Activated CD8-positive, alpha-beta T cell treated with anti-CD3 and anti-CD28 coated beads, Interleukin-2, amount 10 ng/mL, durations not matched to agents 7 days and 5 days (primary cell): ENCODE measurements at places on chromosomes 6 and 20.

DNA sequence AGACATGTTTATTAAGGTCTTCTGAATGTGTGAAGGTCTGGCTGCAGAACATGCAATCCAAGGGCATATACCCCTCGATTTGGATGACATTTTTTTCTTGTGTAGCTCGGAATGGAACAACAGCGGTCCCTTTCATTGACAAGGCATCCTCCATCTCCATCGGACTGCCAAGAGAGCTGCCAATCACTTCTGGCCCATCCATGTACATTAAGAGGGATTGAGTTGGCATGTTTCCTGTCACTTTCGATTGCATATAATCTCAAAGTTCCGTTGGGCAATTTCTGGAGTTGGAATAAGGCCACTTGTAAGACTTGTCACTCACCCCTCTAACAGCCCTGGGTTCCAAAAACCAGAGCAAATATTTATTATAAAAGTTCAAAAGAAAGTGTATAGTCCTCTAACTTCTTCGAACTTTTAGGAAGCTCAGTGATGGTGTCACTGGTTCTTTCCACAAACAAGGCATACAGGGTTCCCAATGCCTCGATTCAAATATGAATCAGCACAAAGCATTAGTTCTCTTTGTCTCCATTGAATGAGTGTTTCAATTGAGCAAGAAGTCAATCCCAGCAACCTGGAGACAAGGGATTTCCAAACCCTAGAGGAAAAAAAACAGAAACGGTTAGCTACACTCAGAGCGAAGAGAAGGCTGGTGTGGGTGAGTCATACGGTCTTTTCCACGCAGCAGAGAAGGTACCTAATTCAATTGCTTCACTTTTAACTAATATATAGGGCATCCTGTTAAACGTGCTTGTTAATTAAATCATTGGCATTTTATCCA, 10.9 kb downstream of the ZNF217 start:
- H3K4me1 ChIP-seq, result peaks cover 82% of the 10 kb centered on the region
- peak overlapping the region; percentile 80 for H3K4me3 ChIP-seq
- no peak for DNase-seq
- no peaks in the 10 kb centered on the region for H3K27me3 ChIP-seq

- no peak overlapping the region for H3K4me3 ChIP-seq
- no peak overlapping the region for H3K27ac ChIP-seq
- no peaks in the 10 kb centered on the region for H3K36me3 ChIP-seq
Observed at GRCh38 chr6:113221850-113222249, 635.3 kb upstream of the MARCKS start.

- no peak overlapping the region for H3K4me3 ChIP-seq
- peaks cover 3% of the 10 kb centered on the region for H3K27me3 ChIP-seq
- no peaks in the 10 kb centered on the region for H3K4me1 ChIP-seq
- no peaks in the 10 kb centered on the region for H3K36me3 ChIP-seq
- no peak for DNase-seq
Observed at GRCh38 chr6:148629181-148629580, 117.6 kb upstream of the UST start.

GRCh38 chr20:2295286-2295685, 515 bp upstream of the TGM3 start:
- no peak overlapping the region for H3K27ac ChIP-seq
- H3K36me3 ChIP-seq, result no peaks in the 10 kb centered on the region
- peaks cover 3% of the 10 kb centered on the region for H3K27me3 ChIP-seq
- H3K4me3 ChIP-seq, result no peak overlapping the region
- no peak for DNase-seq
- H3K4me1 ChIP-seq, result no peaks in the 10 kb centered on the region

GRCh38 chr6:7631466-7631865, 41.5 kb downstream of the SNRNP48 start:
- no peaks in the 10 kb centered on the region for H3K36me3 ChIP-seq
- no peak overlapping the region for H3K27ac ChIP-seq
- peaks cover 2% of the 10 kb centered on the region for H3K27me3 ChIP-seq
- no peak for DNase-seq
- no peak overlapping the region for H3K4me3 ChIP-seq

- no peak for DNase-seq
- no peaks in the 10 kb centered on the region for H3K36me3 ChIP-seq
- no peaks in the 10 kb centered on the region for H3K27me3 ChIP-seq
- no peaks in the 10 kb centered on the region for H3K4me1 ChIP-seq
- H3K27ac ChIP-seq, result no peak overlapping the region
Observed at GRCh38 chr6:34729631-34730470, 27.5 kb upstream of the SNRPC start.

- no peaks in the 10 kb centered on the region for H3K4me1 ChIP-seq
- DNase-seq, result no peak
- no peaks in the 10 kb centered on the region for H3K36me3 ChIP-seq
- H3K4me3 ChIP-seq, result no peak overlapping the region
Observed at GRCh38 chr20:60641879-60642447, 610.1 kb upstream of the CDH4 start.

DNA sequence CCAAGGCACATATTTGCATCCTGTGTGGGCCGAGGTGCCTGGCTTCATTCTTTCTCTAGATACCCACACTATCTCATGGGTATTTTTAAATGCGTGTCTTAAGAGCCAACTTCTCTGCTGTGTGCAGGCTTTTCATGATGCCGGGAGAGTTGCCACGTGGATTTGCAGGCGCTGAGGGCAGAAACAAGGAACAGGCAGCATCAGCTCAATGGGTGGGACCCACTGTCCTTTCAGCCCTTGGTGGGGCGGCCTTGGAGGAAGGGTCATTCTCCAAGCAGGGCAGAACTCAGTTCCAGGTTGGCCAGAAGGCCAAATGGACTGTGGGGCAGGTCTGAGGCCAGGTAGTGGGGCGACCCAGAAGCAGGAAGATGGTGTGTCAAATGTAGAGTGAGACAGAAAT, 84.7 kb downstream of the PHACTR3 start:
- no peak for DNase-seq
- H3K27ac ChIP-seq, result no peak overlapping the region
- no peaks in the 10 kb centered on the region for H3K27me3 ChIP-seq
- H3K36me3 ChIP-seq, result no peaks in the 10 kb centered on the region
- no peak overlapping the region for H3K4me3 ChIP-seq

DNA sequence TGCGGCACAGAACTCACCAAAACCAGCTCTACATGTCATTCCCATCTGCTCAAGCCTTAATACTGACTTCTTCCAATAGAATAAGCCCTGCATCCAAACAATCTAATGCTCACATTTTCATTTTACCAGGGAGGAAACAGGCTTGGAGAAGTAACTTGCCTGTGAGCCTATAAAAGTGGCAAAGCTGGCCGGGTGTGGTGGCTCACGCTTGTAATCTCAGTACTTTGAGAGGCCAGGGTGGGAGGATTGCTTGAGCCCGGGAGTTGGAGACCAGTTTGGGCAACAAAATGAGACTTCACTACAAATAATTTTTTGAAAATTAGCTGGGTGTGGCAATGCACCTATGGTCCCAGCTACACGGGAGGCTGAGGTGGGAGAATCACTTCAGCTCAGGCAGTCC, 133.7 kb downstream of the LY86 start:
- H3K36me3 ChIP-seq, result no peaks in the 10 kb centered on the region
- H3K27ac ChIP-seq, result no peak overlapping the region
- H3K4me1 ChIP-seq, result peaks cover 22% of the 10 kb centered on the region
- DNase-seq, result no peak

DNA sequence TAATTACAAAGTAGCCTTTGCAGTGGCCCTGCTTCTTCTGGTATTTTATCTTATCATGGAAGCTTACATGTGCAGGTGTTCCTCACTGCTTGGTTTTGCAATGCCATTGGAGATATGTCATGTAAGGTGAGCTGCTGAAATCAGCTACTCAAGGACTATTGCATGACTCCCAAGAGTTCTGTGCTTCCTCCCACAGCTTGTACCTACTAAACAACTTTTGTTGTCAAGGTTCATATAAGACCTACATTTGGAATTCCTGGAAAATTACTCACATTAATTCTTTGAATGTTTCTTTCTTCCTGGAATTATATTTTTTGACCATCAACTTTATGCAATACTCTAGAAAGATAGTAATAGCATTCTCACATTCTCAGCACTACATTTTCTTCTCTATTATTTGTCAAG, 427.5 kb upstream of the HSF2 start:
- DNase-seq, result no peak
- H3K36me3 ChIP-seq, result no peaks in the 10 kb centered on the region
- no peaks in the 10 kb centered on the region for H3K27me3 ChIP-seq
- H3K4me1 ChIP-seq, result peaks cover 14% of the 10 kb centered on the region
- no peak overlapping the region for H3K27ac ChIP-seq
- H3K4me3 ChIP-seq, result no peak overlapping the region

DNA sequence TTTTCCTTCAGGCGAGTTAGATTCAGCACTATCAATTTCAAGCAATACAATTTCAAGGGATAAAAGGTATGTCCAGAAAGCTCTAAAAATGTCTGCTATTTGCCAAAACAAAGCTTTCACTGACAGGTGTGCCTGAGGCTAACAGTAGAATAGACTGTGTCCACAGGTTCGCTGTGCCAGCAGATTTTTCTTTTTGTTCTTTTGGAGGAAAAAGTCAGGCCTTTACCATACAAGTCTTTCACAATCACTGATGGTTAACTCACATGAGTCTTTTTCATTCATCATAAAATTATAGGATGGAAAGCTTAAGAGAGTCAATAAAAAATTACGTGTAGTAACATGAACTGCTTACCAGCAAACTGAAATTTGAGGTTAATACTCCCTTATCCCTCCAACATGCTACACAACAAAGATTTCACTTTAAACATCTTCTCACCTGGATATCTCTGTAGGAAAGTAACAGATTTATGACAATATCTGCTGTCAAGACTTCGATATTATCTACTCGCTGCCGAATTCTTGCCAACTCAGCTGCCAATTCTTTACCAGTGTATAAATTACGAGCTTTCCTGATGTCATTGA, 95.4 kb downstream of the MAP3K5 start:
- no peaks in the 10 kb centered on the region for H3K27me3 ChIP-seq
- no peak for DNase-seq
- no peak overlapping the region for H3K27ac ChIP-seq
- H3K36me3 ChIP-seq, result peaks cover 15% of the 10 kb centered on the region
- H3K4me3 ChIP-seq, result no peak overlapping the region

DNA sequence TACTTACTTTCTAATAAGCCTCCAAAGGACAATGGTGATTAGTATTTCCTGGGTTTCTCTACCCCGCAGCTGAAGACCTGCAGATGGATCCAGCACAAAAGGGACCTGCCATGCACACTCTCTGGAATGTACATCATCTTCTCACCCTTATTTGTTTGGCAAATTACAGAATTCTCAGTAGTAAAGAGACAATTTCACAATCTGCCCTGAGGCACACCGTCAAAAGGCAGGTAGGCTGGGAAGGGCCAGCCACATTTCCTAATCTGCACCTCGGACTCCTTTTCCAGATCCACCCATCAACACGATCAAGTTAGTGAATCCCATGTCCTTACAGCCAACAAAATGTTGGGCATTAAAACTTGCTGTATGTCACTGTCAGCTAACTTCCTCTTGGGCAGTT, 4.9 kb downstream of the OVOL2 start:
- H3K4me1 ChIP-seq, result peaks cover 10% of the 10 kb centered on the region
- H3K36me3 ChIP-seq, result no peaks in the 10 kb centered on the region
- peaks cover 52% of the 10 kb centered on the region for H3K27me3 ChIP-seq
- DNase-seq, result no peak
- H3K4me3 ChIP-seq, result no peak overlapping the region
- no peak overlapping the region for H3K27ac ChIP-seq

- H3K4me1 ChIP-seq, result peaks cover 16% of the 10 kb centered on the region
- peaks cover 18% of the 10 kb centered on the region for H3K36me3 ChIP-seq
- peak overlapping the region; percentile 71 for H3K27ac ChIP-seq
- DNase-seq, result no peak
- no peaks in the 10 kb centered on the region for H3K27me3 ChIP-seq
- no peak overlapping the region for H3K4me3 ChIP-seq
Observed at GRCh38 chr6:26389349-26389894, 6.5 kb downstream of the BTN2A2 start.

DNA sequence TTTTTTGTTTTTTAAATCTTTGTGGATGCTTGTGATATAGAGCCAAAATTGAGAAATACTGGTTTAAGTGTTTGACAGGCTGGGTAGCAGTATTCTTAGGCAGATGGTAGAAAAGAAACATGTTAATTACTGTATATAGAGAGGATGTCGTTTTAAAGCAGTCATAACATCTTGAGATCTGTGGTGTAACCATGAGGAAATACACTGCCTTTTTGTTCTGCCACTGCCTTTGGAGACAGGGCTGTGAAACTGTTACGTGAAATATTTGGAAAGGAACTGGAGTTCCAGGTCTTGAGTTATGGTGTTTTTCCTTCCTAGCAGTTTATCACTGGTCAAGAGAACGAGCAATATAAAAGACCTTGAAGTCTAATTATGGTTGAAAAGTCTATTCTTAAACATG, 19.5 kb downstream of the STXBP5 start:
- DNase-seq, result no peak
- no peak overlapping the region for H3K4me3 ChIP-seq
- no peaks in the 10 kb centered on the region for H3K27me3 ChIP-seq
- H3K36me3 ChIP-seq, result peaks cover 35% of the 10 kb centered on the region
- H3K4me1 ChIP-seq, result peaks cover 7% of the 10 kb centered on the region

- no peaks in the 10 kb centered on the region for H3K36me3 ChIP-seq
- no peak for DNase-seq
- H3K27me3 ChIP-seq, result no peaks in the 10 kb centered on the region
- no peak overlapping the region for H3K4me3 ChIP-seq
Observed at GRCh38 chr6:73375216-73375615, 5.5 kb upstream of the OOEP start.

- no peak for DNase-seq
- no peak overlapping the region for H3K27ac ChIP-seq
- H3K27me3 ChIP-seq, result no peaks in the 10 kb centered on the region
- peaks cover 35% of the 10 kb centered on the region for H3K4me1 ChIP-seq
Observed at GRCh38 chr6:16723826-16724225, 37.4 kb downstream of the ATXN1 start.

- H3K27me3 ChIP-seq, result no peaks in the 10 kb centered on the region
- no peak for DNase-seq
- no peaks in the 10 kb centered on the region for H3K36me3 ChIP-seq
- no peak overlapping the region for H3K4me3 ChIP-seq
- no peaks in the 10 kb centered on the region for H3K4me1 ChIP-seq
Observed at GRCh38 chr6:165695722-165696515, 32.9 kb upstream of the PDE10A start.

- DNase-seq, result no peak
- peaks cover 39% of the 10 kb centered on the region for H3K27me3 ChIP-seq
- no peak overlapping the region for H3K4me3 ChIP-seq
- H3K27ac ChIP-seq, result no peak overlapping the region
- H3K36me3 ChIP-seq, result no peaks in the 10 kb centered on the region
Observed at GRCh38 chr6:41487860-41488432, 58.2 kb upstream of the FOXP4 start.

- H3K27me3 ChIP-seq, result peaks cover 8% of the 10 kb centered on the region
- no peak for DNase-seq
- no peak overlapping the region for H3K4me3 ChIP-seq
Observed at GRCh38 chr20:63490416-63490815, 8.5 kb downstream of the EEF1A2 start.

GRCh38 chr6:164168595-164168994, 754.1 kb downstream of the QKI start:
- H3K27me3 ChIP-seq, result no peaks in the 10 kb centered on the region
- no peaks in the 10 kb centered on the region for H3K36me3 ChIP-seq
- no peaks in the 10 kb centered on the region for H3K4me1 ChIP-seq
- DNase-seq, result no peak
- no peak overlapping the region for H3K27ac ChIP-seq

- no peak overlapping the region for H3K27ac ChIP-seq
- H3K36me3 ChIP-seq, result no peaks in the 10 kb centered on the region
- peaks cover 4% of the 10 kb centered on the region for H3K27me3 ChIP-seq
- DNase-seq, result no peak
Observed at GRCh38 chr6:47804821-47805220, 23.0 kb downstream of the OPN5 start.

GRCh38 chr20:40945189-40945588, 83.4 kb upstream of the TOP1 start:
- no peak for DNase-seq
- peaks cover 12% of the 10 kb centered on the region for H3K27me3 ChIP-seq
- H3K36me3 ChIP-seq, result no peaks in the 10 kb centered on the region
- H3K4me3 ChIP-seq, result no peak overlapping the region
- no peak overlapping the region for H3K27ac ChIP-seq

GRCh38 chr6:88538840-88539239, 372.7 kb upstream of the CNR1 start:
- H3K27me3 ChIP-seq, result peaks cover 9% of the 10 kb centered on the region
- no peak for DNase-seq
